ENCODE measurements at places on chromosomes 6 and 20.

GRCh38 chr6:79461205-79461604 lies 76.0 kb downstream of the LCA5 start:
- DNase-seq: no peak

DNA sequence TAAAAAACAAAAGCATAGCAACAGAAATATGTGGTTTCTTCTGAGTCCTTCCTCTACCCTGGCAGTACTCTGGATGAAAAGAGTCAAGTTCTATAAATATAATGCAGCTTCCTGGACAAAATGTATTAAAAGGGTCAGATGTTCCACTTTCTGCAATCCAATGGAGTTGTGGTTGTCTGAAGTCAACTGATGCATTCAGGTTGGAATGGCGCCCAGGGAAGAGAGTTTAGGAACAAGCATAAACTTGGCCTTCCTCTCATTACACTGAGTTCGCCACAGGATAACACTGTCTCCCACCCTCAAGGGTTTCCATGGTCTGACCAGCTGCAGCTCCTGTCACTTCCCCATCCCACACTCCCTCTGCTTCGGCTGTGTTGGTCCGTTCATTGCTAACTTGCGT lies 66.4 kb downstream of the PLEKHG1 start:
- no peak for DNase-seq

- no peak for DNase-seq
These were observed 708.4 kb upstream of the EPHA7 start for GRCh38 chr6:94127716-94128115.

DNA sequence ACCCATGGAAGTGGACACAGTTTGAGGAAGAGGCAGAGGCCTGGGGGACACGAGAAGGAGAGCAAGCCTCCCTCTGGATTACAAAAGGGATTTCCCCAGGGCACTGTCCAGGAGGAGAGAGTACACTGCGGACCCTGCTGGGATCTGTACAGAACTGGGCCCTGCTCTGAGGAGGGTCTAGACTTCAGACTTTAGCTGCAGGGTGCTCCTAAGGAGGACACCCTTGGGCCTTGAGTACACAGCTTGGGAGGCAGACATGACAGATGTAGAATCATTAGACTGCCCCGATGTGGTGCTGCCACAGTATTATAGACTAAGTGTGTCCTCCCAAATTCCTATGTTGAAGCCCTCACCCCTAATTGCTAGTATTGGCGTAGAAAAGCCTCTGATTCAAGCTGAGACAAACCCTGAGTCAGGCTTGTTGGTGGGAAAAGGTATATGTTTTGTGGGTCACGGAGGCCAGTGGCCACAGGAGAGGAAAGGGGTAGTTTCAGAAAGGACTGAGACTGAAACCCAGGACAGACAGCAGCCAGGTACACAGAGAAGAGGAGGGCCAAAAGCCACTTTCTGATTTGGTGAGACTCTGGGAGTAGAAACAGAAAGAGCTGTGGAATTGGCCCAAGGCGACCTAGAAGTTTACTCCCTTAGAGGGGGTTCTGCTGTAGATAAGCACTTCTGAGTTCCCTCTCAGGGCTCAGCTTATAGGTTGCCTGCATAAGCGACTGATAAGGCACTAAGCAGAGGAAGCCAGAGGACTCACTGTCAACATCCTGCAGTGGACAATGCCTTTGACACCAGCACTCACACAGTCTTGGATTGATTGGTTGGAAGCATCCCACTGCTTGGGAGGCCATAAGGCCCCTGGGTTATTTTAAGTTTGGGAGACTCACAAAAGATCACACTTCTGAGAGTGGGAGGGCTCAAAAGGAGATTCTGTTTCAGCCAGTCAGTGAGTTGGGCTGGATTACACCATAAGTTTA lies 16.5 kb upstream of the SH3BGRL2 start:
- DNase-seq: no peak

All from inflammatory macrophage (primary cell).